ENCODE measurements at places on chromosomes 3 and 15.
A peak's percentile ranks its signal among the peaks of the same experiment; 100 is the strongest.

- DNase-seq, result no peak
Measured at GRCh38 chr3:126908752-126909275, 74.1 kb upstream of the PLXNA1 start.

DNA sequence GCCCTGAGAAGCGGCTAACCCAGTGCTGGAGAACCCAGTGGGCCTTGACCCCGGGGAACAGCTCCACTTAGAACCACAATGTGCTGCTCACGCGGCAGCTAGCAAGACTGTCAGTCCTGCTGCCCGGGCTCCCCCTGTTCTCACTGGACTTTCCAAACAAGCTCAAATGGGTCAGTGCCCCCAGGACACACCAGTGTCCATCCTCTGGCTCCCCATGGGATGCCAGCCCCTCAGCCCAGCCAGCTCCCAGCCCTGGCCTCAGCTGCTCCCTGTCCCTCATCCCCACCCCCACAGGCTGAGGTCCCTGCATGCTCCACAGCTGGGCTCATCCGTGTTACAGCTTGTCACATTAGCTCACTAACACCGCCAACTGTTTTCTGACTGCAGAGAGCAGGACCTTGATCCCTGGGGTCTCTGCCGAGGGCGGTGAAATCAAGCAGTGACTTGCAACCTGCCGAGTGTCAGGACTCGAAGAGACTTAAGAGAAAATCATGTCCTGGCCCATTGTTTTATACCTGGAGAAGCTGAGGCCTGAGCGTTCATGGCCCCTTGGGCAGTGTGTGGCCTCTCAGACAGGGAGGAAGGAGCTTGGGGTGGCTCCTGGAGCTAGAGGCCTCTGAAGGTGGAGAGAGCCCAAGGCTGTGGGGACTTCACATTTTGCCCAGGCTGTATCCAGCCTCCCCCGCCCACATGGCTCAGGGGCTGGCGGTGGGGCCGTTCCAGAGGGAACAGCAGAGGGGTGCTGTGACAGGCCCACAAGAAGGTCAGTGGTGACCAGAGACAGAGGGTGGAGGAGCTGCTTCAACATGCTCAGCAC is 157.5 kb downstream of the MEGF11 start:
- DNase-seq, result no peak

GRCh38 chr3:8621872-8622271 is 22.7 kb downstream of the SSUH2 start:
- DNase-seq, result no peak

GRCh38 chr15:55282284-55282833 is 7.3 kb downstream of the RAB27A start:
- DNase-seq, result peak; percentile 54

GRCh38 chr15:86591994-86592735 is 512.5 kb downstream of the AGBL1 start:
- no peak for DNase-seq

- no peak for DNase-seq
Measured at GRCh38 chr15:69165637-69166025, 5.2 kb downstream of the GLCE start.

DNA sequence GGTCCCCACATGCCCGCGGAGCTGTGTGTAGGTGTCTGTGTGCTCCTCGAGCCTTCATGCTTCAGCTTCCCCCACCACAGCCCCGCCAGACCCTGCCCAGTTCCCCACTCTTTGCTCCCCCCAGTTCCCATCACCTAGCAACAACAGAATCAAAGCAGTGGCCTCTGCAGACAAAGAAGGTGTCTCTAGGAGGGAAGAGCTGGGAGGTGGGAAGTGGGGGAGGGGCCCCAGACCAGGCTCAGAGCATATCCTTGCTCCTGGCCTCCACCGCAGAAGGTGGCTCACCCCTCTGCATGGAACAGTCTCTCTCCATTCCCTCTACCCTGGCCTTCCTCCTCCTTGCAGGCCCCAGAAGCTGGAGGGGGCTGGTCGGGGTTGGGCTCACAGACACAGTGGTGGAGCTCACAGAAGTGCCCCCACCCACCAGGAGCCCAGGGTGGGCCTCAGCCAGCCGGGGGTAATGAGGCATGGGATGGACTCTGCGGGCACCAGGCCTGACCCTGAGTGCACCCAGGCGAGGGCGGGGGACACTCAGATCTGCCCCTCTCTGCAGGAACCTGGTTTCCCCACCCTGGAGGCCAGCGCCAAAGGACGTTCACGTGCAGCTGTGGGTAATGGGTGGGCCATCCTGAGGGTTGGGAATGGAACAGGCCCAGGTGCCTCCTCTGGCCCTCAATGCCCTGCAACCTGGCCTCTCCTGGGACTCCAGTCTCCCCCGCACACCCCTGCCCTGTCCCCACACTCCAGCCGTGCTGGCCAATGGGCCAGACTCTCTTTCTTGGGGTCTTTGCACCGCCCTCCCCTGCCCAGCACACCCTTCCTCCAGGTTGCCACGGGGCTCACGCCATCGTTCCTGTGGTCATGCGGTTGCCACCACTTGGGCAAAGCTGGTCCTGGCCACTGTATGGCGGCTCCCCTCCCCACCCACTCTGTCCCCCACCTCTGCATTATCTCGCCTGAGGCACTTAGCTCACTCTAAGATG is 53.4 kb downstream of the TPRA1 start:
- DNase-seq, result no peak

DNA sequence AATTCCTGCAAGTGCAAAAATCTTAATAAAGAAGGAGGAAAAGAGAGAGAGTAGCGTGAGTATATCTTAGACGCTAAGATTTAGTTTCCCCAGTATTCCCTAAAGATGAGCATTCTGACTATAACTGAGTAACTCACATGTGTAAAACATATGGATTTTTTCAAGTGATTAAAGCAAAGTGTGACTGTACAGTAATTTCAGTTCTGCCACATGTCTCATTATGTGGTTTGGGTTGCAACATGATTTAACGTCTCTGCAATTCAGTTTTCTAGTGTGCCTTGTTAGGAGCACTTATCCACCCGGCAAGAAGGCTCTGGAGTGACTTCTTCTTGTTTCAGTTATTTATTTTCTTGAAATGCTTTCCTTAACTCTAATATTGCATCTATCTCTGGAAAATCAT is 514.1 kb downstream of the ROBO1 start:
- no peak for DNase-seq

- no peak for DNase-seq
Measured at GRCh38 chr15:68192804-68193486, 12.2 kb downstream of the CALML4 start.

GRCh38 chr15:65172531-65172930 is 12.6 kb downstream of the CLPX start:
- no peak for DNase-seq

- DNase-seq, result no peak
Measured at GRCh38 chr3:136938334-136938733, 19.4 kb upstream of the IL20RB start.

GRCh38 chr15:100160953-100161352 is 180.8 kb downstream of the ADAMTS17 start:
- DNase-seq, result no peak

DNA sequence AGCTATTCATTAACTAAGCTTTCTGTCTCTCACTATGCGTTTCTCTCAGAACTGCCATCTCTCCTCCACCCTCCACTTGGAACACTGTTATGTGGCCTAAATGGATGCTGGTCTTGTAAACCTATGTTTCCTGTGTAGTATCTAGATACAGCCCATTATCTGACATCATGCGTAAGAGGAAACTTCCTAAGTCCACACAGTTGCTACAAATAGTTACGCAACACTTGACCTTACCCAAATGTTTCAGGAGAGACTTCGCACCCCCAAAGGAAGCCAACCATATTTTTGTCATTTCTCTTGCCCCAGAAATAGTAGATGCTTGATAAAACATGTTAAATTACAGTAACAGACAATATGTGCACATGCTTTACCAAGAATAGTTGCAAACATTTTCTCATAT is 87.2 kb upstream of the TPRG1 start:
- no peak for DNase-seq

DNA sequence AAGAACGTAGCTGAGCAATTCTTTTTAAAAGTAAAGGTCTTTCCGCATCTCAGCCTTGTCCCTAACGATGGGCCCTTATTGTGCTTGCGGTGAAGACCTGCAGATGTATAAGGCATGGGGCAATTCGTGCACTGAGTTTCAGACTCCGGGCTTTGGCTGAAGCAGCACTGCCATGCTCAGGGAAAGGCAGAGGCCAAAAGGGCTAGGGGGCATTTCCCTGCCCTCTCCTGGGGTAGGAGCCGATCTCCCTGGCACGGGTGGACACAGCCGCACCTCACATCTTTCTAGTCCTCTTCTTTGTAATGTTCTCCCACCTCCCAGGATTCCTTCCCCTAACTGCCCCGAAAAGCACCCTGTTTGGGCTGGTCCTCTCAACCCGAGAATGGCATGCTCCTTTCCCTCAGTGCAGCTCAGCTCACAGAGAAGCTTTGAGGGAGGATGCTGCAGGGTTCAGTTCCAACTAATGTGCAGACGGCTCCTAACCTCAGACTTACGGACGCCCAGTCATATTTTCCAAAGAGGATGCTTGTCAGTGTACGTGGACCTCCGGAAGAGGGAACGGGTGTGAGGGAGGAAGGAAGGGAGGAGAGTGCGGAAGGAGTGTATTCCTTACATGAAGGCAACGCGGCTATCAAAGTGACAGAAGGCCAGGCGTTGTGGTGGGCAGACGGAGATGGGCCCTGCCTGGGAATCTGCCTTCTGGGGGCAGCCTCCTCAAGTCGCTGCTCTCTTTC is 61.2 kb downstream of the SYNM start:
- no peak for DNase-seq

- no peak for DNase-seq
Measured at GRCh38 chr3:31948280-31948679, 32.8 kb downstream of the OSBPL10 start.

DNA sequence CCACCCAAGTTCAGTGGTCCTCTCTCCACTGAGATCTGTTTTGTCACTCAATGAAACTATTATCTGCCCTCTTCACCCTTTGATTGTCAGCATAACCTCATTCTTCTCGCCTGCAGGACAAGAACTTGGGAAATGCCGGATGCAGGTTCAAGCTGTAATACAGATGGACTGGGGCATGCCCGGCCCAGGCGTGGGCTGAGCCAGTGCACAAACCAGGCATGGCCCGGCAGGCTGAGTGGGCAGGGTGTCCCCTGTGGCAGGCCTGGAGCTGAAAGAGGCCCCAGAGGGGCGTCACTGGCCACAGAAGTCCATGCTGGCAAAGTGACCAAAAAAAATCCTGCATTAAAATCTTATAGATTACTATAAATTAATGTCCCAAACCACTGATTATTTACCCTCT is 638.9 kb upstream of the EPHA6 start:
- DNase-seq, result no peak

DNA sequence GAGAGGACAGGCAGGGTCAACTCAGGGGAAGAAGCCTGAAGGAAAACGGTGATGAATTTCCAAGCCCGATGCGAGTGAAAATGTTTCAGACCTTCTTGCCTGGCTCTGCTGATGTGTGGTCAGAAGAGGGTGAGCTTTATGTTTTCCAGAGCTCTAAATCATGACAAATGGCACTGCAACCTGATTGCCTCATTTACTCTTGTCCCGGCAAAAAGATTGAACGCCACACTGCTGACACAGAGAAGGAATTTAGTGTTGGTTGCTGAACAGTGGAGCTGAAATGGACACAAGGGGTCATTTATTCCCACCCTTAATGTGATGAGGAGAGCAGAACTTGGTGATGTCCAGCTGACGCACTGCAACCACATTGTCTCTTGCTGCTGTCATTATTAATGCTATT is 36.1 kb upstream of the GABRG3 start:
- DNase-seq, result no peak

DNA sequence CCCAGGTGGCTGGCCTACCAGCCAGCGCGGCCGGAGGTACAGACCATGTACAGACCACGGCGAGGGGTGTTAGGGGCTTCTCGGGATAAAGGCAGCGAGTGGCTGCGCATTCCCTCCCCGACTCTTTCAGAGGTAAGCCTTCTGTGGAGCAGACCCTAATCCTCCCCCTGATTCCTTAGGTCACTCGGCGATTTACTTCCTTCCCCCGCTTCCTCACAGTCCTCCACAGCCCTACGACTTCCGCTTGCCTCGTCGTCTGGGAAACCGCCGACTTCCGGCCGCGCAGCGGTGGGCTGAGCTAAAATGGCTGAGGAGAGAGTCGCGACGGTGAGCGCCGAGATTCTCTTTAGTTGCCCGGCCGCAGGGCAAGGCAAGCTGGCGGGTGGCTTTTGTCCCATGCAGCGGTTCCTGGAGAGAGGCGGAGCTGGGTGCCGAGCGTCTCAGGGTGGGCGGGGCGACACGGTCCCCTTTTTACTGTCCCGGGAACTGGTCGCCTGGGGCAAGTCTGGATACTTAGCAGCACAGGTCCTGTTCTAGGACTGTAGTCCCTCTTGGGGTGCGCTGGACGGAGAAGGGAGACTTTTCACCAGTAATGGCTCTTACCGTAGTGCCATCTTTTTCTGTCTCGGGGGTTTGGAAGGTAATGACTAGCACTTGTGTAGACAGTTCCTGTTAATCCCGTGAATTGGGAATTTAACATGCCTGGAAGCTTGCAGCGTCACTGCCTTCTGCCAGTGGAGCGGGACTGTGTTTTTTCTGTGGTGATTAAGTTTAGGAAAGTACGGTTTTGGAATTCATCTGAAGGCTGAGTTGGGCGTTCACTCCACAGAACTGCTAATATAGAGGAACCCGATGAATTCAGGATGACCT is at the start of the genes BBS4 and HIGD2B:
BBS4 (plus strand) TSS at position 283 of the 870 bp plus-strand sequence; CDS start at position 304, 21 bp downstream.
HIGD2B (minus strand) TSS at position 258 of the 870 bp plus-strand sequence. CDS start 9,808 bp downstream, outside the sequence.
- DNase-seq, result peak; percentile 86

- DNase-seq, result no peak
Measured at GRCh38 chr15:57079931-57080620, 161.6 kb downstream of the TCF12 start.

- DNase-seq, result no peak
Measured at GRCh38 chr3:64462203-64462602, 225.6 kb downstream of the ADAMTS9 start.

DNA sequence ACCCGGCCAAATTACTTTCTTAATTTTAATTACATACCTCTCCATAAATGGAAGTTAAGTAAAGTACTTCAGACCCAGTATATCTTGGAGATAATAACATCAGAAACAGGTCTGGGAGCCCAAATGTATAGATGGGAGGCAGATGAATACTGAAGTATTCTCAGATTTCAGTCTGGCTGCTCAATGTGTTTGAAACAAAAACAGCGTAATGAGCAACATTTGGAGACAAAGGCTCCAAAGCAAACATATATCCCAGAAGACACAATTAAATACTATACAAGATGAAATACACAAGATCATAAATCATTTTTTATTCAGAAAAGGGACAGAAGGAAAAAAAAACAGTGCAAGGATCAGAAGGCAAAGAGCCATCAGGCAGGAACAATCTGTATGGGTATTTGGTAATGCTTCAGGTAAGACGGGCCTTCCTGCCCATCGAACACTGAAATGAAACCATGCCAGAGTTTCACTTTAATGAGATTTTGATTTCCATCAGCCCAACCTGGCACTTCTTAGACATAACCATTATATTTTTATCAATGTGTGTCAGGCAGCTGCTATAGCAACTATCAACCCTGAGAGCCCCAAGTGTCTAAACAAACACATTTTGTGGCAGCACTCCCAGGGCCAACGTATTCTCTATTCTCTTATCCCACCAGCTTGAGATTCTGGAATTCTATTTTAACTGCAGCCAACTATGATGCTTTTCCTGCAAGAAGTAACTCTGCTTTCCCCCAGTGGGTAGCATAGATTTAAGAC is 210.8 kb downstream of the STT3B start:
- no peak for DNase-seq
